ENCODE measurements at places on chromosomes 11 and 22.

DNA sequence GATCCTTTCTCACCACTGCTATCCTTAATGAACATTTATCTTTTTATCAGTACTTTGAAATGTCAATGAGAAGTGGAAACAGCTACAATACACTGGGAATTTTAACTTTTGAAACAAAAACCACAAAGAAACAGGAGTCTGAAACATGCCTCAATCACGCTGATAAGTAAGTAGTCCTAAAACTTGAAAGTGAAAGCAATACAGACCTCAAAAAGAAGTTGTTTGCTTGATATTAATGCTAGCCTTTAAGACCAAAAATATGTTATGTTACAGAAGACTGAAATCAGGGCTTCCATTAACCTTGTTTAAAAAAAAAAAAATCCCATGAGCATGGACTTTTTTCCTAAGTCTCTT lies 21.3 kb downstream of the PHF21A start:
- DNase-seq = peak; percentile 71

GRCh38 chr22:42905702-42906183 lies 48.7 kb upstream of the ARFGAP3 start:
- DNase-seq = no peak

GRCh38 chr11:74280494-74280893 lies 30.9 kb downstream of the P4HA3 start:
- DNase-seq = no peak

GRCh38 chr22:22048981-22049531 lies 66.5 kb upstream of the TOP3B start:
- DNase-seq = no peak

GRCh38 chr11:35709376-35709775 lies 46.8 kb downstream of the TRIM44 start:
- DNase-seq = no peak

DNA sequence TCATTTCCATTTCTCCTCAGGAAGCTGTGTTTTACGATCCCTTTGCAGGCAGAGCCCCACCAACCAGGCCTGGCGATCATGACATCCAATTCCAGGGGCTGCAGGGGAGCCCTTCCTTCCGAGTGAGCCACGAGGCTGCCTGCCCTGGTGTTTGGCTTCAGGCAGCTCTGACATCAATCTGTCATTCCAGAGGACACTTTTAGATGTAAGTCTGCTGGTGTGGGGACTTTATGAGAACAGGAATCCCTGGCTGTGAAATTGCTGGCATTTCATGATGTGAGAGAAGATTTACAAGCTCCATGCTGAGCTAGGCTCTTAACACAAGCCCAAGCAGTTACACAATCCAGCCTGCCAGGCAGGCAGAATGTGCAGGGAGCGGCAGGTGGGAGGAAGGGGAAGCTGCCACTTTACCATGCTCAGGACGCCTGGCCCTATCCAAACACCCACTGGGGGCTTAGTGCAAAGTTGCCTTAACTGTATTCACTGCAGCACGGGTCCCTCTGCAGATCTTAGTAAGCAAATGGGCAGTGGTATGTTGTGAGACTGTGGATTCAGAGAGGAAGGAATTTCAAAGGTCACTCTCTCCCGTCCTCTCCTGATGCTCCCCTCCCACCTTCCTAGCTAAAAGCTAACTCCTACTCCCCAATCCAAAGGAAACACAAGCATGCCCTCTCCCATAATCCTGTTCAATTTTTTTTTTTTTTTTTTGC lies 43.4 kb upstream of the MICAL2 start:
- DNase-seq = no peak

DNA sequence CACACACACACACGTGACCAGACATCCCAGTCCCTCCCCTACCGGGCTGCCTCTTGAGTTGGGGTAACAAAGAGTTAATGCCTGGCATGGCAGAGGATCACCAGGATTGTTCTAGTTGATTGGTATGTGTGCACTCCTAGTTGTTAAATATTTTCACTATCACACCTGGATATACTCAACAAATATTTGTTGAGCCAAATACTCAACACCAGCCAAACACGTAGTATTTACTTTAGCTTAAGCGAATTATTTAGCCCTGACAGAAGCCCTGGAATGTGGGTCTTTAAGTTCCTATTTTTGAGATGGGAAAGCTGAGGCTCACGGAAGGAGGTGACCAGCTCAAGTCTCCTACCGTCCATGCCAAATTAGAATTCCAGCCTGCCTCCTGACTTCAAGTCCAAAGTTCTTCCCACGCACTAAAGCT lies 10.5 kb downstream of the CD3E start:
- DNase-seq = no peak

DNA sequence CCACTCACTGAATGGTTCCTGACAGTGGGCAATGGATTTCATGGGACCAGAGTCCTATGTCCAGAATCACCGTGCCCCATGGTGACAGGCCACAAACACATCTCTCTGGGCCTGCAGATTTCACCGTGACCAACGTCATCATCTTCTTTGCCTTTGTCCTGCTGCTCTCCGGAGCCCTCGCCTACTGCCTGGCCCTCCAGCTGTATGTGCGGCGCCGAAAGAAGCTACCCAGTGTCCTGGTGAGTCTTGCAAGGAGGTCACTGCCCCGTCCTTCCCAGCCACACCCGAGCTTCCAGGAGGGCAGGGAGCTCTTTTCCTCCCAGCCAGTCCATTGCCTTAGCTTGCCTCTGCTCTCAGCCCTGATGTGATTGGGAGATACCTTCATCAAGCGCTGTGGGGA lies 9.3 kb downstream of the IL10RA start:
- no peak for DNase-seq

Data from MM.1S (cell line).